ENCODE measurements at places on chromosomes 4 and X.

DNA sequence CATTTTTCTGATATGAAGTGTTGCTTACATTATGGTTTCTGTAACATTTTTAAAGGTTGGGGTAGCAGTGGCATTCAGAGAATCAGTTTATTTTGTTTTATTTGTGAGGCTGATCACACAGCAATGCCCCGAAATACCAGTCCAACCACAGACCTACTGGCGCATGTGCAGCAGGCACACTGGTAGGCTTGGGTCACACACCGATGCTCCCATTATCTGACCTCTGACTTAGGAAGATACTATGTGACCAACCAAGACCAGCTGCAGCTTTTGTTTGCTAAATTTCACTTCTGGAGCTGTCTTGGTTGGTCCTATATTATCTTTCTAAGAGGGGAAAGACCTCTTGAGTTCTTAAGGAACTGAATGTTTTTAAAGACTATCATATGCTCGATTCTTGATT, 18.7 kb downstream of the PGM2 start:
- no peak for DNase-seq

GRCh38 chr4:11741190-11741652, 312.5 kb upstream of the HS3ST1 start:
- no peak for DNase-seq

DNA sequence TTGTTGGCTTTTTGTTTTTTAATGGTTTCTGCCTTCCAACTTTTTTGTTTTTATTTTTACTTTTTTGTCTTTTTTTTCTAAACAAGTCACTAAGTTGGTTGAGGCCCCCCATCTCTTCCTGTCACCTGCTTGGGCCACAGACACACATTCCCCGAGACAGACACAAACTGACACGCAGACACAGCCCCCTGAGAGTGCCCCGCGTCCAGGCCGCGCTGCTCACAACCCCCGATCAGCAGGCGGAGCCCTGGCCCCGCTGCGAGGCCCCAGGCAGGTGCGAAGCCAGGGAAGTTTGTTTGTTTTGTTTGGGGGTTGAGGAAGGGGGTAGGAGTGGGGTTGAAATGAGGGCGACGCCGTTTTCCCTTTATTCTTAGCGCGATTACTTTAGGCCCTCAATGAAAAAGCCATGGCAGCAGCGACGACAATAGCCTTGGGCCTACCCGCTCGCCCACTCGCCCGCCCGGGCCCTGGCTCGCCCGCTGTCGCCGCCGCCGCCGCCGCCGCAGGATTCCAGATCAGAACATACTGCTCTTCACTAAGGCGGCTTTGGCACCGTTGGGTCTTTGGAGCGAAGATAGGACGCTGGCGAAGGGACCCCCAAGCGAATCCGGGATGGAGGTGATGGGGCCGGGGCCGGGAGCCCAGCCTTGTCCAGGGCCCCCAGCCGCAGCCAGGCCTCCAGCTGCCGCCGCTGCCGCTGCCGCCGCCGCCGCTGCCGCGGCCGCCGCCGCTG, 3.1 kb downstream of the PHOX2B start:
- DNase-seq = no peak

- peak; percentile 53 for DNase-seq
These were observed 14.1 kb upstream of the MGST2 start for GRCh38 chr4:139651282-139652194.

- no peak for DNase-seq
These were observed 74.9 kb upstream of the RAP2C start for GRCh38 chrX:132294192-132294591.
